ENCODE measurements at places on chromosomes 5 and 9.

GRCh38 chr5:148343046-148343407 is 7.7 kb downstream of the SPINK9 start:
- DNase-seq = peak; percentile 5

- no peak for DNase-seq
These were observed 114.2 kb downstream of the RGS3 start for GRCh38 chr9:113577525-113578261.

DNA sequence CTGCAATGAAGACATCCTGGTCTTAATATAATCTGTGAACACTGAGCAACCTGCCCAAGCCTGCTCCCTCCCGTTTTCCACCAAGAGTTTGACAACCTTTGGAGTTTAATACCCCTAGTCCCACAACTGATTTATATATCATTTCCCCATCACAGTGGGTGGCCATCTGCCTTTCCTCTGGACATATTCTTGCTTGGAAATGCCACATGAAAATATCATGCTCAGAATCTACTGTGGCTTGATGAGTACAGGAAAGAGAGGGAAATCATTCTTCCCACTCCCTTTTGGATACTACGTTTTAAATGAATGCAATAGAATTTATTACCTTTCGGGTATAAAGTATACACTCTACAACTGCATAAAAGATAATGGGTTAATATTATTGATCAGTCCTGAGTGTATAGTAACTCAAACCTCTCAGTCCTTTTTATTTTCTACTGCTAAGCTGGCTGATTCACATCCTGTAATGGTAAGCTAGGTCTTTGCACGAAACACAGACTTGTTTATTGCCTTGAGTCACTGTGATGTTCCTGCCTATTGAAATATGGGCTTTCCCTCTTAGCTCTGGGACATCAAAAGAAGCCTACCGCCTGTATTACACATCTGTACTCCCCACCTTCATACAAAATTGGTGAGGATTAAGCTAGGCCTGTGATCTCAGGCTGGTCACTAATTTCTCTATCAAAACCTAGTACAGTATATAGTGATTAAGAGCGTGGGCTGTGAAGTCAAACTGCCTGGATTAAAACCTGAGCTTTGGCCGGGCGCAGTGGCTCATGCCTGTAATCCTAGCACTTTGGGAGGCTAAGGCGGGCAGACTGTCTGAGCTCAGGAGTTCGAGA is 67.6 kb upstream of the NR5A1 start:
- no peak for DNase-seq

DNA sequence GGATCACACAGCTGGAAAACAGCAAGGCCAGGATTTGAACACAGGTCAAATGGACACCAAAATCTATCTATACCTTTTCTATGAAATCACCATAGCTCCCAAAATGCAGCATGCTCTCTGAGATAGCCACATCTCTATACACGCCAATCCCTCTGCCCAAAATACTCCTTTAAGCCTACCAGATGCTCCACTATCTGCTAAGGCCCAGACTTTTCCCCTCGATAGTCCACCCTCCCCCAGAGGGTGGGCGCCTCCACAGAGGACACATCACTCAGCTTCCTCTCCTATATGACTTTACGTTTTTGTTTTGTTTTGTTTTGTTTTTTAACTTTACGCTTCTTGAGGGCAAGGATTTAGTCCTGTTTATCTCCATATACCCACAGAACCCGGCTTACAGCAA is 46.8 kb downstream of the MTMR12 start:
- peak; percentile 52 for DNase-seq

DNA sequence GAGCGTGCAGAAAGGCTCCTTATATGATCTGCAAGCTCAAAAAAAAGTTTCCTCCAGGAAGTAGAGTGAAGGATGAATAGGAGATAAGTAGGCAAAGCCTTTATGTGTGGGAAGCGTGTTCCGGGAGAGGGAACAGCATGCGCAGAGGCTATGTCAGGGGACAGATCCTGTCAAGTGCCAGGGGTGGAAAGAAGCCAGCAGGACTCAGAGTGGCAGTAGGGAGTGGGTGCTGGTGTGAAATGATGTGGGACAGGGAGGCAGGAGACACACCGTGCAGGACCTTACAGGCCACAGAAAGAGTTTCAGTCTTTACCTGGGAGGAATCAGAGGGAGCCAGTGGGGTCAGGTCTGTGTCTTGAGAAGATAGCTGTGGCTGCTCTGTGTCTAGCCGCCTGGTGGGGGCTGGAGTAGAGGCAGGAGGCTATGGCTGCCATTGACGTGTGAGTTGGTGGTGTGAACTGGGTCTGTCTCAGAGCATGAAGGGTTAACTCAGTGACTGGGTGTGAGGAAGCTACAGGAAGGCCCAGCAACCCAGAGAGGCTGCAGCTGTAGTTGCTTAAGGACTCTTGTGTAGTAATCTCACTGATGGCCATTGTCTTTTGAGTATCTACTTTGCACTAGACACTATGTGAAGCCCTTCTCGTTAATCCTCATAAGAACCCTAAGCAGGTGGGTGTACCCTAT is 71.3 kb downstream of the PPARGC1B start:
- DNase-seq = peak; percentile 44

GRCh38 chr5:1436681-1437080 is 8.6 kb downstream of the SLC6A3 start:
- no peak for DNase-seq
